Upper lobe of left lung (tissue), 6 donors: ENCODE measurements at places on chromosomes 6 and 20.
A peak's percentile ranks its signal among the peaks of the same experiment; 100 is the strongest.

- no peak for DNase-seq
Observed at GRCh38 chr20:58822149-58822548, 28.6 kb downstream of the GNAS-AS1 start.

- no peak for DNase-seq
Observed at GRCh38 chr6:43339168-43339567, 30.3 kb downstream of the ZNF318 start.

DNA sequence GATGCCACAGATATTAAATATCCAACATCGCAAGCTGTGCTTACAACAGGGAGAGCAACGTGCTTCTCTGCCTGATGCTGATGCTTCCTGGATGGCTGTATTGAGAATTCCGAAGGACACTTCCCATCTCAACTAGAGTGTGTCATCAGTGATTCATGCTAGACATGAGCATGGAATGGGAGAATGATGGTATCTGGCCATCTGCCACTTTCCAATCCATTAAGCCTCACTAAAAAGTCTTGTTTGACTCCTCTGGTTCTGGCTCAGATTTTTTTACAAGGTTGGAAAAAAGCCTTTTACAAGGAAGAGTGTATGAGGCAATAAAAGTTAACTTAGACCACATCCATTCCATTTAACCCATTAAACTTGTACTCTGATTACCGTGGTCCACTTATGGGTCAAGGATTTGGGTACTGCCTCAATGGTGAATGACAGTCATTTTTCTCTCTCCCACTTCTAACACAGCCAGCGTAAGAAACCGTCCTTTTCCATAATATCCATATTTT, 265.3 kb downstream of the UST start:
- no peak for DNase-seq

DNA sequence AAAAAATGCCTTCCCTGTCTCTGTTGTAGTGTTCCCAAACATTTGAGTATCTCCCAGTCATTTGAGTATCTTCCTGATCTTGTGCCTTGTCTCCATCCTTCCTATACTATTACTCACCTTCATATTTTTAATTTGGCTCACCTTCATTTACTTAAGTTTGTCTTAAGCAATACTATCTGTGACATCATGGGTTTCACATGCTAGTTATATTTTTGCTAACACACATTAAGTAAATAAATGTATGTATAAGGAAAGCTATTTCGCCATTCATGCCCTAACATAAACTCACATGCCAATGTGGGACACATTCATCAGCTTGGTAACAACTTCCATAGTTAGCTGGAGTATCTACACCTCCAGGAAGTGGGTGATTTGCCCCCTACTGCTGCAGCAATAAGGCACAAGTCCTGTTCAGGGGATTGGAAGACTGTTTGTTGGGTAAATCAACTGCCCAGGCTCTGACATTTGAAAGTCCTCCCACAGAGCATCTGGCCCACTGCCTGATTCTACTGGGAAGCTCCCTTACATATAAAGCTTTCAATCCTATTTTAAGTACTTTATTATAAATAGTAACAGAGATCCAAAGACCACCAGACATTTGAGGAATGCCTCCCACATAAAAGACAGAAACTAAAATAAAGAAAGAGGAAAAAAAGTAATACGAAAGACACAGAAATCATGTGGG, 132.3 kb downstream of the ISM1 start:
- no peak for DNase-seq

- DNase-seq, result peak; percentile 69
Observed at GRCh38 chr20:32672982-32673851, 524 bp downstream of the C20orf203 start.

DNA sequence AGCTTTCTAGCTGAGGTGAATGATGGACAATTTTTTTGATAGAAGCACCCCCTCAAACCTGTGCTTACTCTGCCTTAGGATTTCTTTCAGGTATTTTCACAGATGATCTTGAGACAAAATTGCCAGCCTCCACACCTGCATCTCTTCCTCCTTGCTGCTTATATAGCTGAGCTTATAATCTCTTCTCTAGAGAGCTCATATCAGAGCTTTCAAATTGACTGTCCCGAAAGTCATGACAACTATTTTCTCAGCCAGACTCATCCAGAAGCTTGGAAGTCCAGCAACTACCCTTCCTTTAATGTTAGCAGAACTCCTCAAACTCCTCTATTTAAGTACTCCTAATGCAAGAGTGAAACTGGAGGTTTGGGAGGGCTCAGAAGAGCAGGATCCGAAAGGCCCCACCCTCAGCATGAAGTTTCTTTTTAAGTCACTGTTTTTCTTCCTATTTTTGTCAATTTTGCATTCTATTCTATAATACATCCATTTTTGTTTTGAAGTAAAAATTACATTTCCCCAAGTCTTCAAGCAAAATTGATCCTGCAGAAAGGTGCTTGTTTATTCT, 12.7 kb downstream of the CGA start:
- DNase-seq, result no peak

- no peak for DNase-seq
Observed at GRCh38 chr20:46279103-46279502, 29.2 kb downstream of the CDH22 start.

DNA sequence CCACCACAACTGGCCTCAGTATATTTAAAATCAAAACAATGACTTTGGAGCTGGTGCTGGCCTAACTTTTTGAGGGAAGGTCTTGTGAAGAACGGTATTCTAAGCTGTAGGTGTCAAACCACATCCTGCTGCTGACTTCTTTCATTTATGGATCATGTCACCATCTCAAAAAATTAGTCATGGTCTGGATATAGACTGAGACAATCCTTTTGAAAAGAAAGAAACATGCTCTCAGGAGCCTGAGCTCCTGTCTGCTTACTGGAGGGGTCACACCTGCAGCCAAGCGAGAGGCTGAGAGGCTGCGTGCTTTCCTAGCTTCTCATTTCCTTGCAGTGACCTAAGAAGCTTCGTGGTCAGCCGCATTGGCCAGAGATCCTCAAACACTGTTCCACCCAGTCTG, 55.2 kb downstream of the TIAM2 start:
- no peak for DNase-seq

- no peak for DNase-seq
Observed at GRCh38 chr6:96520171-96521115, 1.2 kb upstream of the UFL1 start.

DNA sequence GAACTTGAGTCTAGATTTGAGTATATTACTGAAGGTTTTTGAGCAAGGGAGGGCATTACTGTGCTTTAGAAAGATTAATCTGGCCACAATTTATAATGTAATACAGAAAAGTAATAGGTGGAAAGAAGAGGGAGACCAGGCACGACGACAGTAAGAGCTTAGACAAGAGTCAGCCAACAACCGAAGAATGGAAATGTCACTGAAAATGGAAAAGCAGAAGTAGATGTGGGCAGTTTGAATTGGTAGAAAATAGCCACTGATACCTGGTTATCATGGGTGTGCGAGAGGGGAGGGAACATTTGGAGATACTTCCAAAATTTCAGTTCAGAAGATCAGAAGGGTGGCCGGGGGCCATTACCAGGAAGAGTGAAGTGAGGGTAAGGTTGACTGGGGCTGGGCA, 339.1 kb downstream of the UTRN start:
- DNase-seq, result no peak

DNA sequence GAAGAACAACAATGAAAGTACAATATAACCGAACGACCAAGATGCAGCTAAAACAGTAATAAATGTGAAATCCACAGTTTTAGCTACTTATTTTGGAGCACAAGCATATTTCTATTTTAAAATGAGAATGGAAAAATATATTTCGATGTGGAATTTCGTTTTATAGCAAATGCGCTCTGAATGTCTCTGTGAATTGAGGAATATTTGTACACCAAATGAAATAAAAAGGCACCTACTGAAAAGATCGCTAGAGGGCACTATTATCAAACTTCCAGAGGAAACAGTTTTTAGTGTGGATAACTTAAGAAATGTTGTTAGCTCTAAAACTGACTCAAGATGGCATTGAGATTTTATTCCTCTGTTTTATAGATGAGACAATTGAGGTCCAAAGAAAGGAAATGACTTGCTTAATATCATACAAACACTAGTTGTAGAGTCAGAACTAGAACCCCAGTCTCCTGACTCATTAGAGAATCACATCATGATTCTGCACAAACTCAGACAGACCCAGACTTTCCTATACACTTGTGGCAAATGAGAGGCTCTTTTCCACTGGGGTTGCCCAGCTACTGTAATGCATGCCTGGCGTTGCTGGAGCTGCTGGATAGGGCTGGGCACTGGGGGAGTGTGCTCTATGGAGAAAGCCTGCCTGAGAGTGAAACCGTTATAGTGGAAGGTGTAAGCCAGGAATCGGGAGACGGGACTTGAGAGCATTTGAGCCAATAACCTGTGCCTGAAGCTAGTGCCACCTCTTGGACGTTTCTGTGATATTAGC, 51.9 kb downstream of the GCLC start:
- no peak for DNase-seq

GRCh38 chr20:37921341-37921929, 18.5 kb downstream of the VSTM2L start:
- DNase-seq, result no peak

GRCh38 chr6:33076406-33076934, 680 bp downstream of the HLA-DPB1 start:
- DNase-seq, result no peak

DNA sequence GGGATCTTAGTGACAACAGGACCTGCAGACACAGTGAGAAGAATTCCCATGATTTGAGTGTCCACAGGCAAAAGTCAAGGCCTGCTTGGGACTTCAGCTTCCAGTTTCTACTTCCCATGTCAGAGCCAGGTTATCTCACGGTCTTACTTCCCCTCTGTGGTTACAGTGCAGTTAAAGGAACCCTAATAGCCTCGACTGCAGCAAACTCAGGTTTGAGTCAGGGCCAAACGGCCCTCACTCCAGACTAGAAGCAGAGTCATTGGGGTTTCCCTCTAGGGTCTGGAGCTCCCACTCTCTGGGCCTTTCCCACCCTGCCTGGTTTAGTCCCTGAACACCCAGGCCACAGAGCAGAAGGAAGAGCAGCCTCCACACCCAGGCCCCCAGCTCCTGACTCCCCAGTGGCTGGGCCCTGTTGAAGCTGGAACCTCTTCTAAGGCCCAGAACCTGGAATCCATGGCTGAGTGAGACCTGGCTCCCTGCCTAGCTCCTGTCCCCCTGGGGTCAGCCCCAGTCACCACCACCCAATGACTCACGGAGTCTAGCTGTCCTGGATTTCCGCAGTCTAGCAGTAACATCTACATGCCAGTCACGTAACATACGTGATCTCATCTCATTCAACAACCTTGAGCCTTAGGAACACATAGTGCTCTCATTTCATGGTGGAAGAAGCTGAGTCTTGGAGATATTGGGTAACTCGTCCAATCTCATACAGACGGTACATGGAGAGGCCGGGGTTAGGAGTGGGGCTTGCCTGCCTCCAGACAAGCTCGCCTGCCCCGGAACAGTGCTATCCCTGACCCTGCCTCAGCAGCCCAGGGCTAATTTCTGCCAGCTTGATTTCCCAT, 9.2 kb upstream of the GHRH start:
- peak; percentile 52 for DNase-seq

GRCh38 chr6:129565811-129566210, 144.2 kb downstream of the ARHGAP18 start:
- no peak for DNase-seq

DNA sequence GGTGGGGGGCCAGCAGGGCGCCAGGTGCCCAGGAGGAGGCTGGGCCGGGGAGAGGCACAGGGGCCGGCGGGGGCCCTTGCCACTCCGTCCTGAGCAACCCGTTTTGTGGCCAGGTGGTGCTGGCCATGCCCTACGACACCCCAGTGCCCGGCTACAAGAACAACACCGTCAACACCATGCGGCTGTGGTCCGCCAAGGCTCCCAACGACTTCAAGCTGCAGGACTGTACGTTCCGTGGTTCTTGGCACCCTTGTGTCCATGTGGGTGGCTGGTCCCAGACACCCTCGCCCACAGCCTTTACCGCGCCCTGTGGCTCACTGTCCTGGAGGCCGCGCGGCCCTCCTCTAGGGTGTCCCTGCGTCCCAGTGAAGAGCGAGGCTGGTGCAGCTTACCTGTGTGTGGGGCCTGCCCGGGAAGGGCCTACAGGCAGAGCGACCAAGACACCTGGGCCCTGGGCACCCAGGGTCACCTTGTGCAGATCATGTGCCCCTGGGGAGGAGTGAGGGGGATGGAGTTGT, 28.7 kb downstream of the PYGB start:
- DNase-seq, result no peak

- DNase-seq, result no peak
Observed at GRCh38 chr20:47783828-47784598, 1.3 kb downstream of the SULF2 start.
